Stimulated activated CD4-positive, alpha-beta T cell treated with anti-CD3 and anti-CD28 coated beads, Interleukin-2, amount 100 ng/mL, for 48 hours (primary cell): ENCODE measurements at places on chromosomes 3 and 15.
A peak's percentile ranks its signal among the peaks of the same experiment; 100 is the strongest.

DNA sequence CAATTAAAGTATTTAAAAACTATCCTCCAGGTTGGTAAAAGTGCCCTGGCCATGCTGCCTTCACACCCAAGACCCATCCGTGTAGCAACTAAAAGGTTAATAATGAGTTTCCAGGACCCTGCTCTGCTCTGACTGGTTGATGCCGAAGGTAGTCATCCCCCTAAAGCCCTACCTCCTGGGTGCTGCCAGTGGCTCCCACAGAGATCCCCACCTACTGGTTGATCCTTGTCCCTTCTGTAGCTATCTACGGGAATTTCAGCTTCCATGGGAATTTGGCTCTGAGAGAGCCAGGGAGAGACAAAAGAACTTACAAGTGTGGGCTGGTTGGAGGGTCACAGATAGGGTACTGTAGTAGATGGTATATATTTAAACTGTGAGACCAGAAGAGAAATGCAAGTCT, 110.6 kb upstream of the NANOGP8 start:
- no peak for DNase-seq

DNA sequence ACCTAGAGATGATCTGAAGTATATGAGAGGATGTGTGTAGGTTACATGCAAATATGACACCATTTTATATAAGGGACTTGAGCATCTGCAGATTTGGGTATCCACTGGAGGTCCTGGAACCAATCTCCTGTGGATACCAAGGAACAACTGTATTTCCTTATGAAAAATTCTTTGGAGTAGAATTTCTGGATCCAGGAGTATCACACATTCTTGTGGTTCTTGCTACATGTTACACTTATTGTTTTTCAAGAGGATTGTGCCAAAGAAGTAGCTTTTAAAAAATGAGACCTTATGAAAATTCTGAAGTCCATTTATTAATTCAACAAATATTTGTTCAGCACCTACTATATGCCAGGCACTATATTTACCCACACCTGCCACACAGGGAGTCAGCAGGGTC, 15.7 kb upstream of the TBC1D23 start:
- no peak for DNase-seq

GRCh38 chr15:100227781-100228180, 114.0 kb downstream of the ADAMTS17 start:
- no peak for DNase-seq

DNA sequence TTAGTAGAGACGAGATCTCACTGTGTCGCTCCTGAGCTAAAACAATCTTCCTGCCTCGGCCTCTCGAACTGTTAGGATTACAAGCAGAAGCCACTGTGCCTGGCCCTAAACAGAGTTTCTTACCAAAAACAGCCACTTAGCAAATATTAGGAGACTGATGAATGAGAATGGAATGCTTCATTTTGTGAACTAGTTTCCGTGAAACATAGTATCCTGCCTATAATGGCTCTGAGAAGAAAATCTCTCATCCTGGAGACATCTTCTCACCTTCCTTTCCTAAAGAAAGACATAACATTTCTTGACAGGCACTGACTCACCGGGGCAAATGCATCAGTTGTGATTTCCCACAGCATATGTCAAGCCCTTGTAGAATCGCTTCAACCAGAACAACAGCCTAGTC, 44.9 kb downstream of the GJD2 start:
- DNase-seq = no peak

GRCh38 chr3:30713885-30714503, 107.6 kb downstream of the TGFBR2 start:
- DNase-seq = no peak

- no peak for DNase-seq
Measured at GRCh38 chr3:130661140-130661891, 85.3 kb downstream of the PIK3R4 start.

- no peak for DNase-seq
Measured at GRCh38 chr3:61565569-61565968, 4.2 kb downstream of the PTPRG start.

DNA sequence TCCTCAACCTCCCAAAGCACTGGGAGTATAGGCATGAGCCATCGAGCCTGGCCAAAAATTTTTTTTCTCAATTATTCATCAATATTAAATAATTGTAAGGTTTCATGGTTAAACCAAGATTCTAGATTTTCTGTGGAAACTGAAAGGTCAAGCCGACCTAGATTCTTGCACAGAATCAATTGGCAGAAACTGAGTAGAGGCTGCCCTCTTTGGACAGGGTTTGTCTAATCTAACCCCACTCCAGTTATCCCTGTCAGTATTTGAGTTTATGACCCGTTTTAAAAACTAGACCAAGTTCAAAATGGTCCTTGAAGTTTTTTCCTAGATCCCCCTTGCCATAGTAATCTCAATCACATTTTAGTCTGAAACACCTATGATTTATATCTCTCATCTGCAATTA, 8.6 kb upstream of the ADAM10 start:
- DNase-seq = no peak

DNA sequence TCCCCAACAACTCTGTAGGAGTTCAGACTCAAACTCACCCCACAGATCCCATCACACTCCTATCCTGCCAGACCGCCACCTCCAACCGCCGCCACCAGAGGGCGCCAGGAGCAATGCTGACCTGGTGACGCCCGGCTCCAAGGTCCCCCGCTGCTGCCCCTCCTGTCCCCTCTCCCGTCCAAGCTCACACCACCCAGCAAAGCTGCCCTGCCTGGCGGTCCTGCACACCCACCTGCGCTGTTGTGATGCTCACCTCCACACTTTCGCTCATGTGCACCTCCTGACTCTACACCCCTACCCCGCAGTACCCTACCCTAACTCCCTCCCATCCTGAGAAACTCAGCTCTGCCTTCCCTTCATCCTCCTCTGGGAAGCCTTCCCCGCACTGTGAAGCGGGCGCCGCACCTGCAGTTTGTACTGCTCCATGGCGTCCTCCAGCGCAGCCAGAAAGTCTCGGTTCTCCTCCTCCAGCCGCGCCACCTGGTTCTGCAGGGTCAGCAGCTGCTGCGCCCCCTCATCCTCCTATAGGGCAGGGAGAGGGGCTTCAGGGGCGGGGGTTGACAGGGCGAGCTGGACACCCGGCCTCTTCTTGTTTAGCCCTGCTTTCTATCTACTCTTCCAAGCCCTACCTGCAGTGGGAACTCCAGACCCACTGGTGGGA, 7.9 kb downstream of the KIF7 start:
- peak; percentile 75 for DNase-seq

- DNase-seq = no peak
Measured at GRCh38 chr3:56899851-56900250, 98.1 kb upstream of the ARHGEF3 start.

DNA sequence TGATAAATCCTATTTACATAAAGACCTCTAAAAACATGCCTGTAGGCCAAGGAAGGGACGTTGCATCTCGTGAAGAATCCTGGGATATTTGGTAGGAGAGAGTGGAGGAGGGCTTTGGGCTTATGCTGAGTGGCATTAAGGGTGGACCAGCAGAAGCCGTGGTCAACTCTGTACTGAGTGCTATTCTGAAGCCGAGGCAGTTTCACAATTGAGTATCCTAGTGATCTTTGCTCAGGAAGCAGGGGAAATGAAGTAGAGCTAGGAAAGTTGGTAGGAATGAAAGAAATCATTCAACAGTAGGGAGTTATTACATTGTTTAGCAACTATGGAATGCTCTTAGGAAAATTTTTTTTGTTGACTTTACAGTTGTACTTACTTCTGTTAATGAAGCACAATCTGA, 24.2 kb downstream of the MCTP2 start:
- no peak for DNase-seq

GRCh38 chr15:27361438-27361837, 390.5 kb downstream of the GABRG3 start:
- no peak for DNase-seq

DNA sequence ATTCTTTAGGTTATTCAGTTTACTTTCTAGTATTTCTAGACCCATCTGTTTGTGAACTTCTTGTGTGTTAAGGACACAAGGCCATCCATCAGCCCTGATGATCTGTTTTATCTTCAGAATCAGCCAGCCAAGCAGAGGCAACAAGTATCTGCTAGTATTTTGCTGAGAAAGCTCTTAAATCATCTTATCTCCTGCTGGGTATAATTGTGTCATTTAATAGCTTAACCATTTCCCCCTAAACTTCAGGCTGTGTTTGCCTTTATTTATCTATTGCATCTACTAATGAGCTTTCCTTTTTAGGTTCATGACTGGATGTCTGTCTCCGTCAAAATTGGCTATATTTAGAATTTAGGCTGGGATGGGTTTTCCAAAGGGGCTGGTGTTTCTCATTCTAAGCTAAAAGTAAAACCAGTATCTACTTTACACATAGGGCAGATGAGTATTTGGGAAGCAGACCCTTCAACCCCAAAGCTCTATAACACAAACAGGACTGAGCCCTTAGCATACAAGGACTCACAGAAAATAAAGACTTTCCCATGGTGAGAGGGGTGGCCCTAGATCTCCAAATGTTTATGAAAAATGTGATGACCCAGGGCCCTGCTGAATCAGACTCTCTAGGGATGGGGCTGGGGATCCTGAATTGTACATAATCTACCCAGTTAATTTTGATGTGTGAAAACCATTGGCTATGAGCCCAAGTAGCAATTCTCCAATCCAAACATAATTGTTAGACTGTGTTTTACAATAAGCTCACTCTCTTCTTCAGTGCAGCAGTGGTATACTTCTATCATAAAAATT, 65.3 kb upstream of the PSMD6 start:
- no peak for DNase-seq

GRCh38 chr3:117928836-117929235, 1105.8 kb downstream of the IGSF11 start:
- no peak for DNase-seq

DNA sequence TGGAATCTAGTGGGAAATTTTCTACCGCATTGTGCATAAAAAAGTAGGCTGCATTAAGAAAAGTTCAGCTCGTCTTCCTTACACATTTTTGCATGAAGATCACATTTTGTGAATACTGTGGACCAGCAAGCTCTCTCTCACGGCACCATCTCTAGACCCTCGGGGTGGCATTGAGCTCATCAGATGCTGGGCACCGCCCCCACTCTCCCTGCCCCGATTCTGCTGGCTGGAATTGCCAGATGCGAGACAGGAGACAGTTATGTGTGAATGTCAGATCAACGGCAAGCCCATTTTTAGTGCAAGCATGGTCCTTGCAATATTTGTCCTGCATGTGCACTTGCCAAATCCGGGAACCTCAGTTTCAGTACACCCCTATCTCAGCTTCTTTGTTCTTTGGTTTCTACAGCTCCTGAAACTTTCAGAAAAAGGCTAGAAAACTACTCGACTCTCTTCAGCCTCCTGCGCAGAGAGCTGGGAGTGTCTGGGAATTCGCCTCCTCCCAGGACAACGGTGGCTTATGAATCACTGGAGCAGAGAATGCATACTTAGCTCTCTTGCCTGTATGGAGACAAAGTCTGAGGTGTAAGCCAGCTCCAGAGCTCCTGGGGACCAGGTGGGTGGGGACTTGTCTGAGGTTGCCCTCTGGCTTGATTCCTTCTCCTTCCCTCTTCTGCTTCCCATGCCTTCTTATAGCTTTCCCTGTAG, 285.2 kb upstream of the ATP10A start:
- no peak for DNase-seq
